ENCODE measurements at places on chromosomes 16 and 17. TPM values are rescaled to one million over a fixed set of nuclear protein-coding genes. Genes with fewer than 3 reads are reported as not detected.

DNA sequence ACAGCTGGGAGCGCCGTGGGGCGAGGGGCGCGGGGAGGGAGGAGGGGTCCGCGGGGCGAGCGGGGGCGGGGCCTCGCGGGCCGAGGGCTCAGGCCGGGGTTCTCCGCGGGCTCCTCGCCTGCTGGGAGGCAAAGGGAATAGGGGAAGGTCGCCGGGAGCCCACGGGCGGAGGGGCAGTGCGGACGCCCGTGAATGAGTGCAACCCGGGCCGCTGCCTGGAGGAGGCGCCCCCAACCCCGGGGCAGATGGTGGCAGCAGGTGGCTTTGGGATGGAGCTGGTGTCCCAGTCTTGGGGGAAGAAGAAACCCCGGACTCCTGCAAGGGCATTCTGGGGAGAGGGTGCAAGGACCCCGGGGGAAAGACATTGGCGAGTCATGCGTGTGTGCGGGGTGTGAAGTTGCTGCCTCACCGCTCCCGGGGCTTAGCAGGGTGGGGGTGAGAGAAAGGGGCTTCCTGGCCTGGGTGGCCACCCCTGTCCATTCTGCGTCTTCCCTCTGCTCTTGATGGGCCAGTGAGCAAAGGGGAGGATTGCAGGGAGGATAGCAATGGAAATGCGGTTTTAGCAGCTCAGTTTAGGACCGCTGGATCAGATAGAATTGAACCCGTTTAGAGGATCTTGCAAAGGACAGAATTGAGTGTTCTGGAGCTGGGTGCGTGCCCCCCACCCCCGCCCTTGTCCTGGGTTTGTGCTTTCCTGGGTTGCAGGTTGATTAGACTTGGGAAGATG is 526 bp downstream of the KIAA0513 start:
- DNase-seq: no peak
- peak overlapping the region; percentile 94 for H3K27ac ChIP-seq
- H3K27me3 ChIP-seq: no peaks in the 10 kb centered on the region
- peaks cover 26% of the 10 kb centered on the region for H3K4me1 ChIP-seq

DNA sequence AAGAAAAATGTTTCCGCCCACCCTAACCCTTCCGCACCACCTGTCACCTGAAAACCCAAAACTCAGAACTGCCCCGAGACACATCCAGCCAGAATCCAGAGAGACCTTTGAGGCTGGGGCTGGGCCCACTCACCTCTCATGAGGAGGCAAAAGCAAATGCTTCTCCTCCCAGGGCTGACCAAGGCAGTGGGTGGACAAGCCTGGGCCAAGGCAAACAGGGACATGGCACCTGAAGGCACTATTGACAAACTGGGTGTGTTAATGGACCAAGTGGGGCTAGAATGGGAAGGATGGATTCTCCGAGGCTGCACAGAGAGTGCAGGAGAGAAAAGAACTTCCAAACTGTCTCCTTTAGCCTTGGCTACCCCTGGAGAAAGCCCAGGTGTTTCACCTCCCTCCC is 54.4 kb downstream of the SOX9 start:
- H3K36me3 ChIP-seq: no peaks in the 10 kb centered on the region
- H3K27me3 ChIP-seq: no peaks in the 10 kb centered on the region
- no peak for DNase-seq
- no peak overlapping the region for H3K27ac ChIP-seq
- peaks cover 5% of the 10 kb centered on the region for H3K4me1 ChIP-seq

- no peaks in the 10 kb centered on the region for H3K36me3 ChIP-seq
- DNase-seq: no peak
- H3K4me1 ChIP-seq: peaks cover 2% of the 10 kb centered on the region
Observed at GRCh38 chr16:28946681-28947080, 4.1 kb upstream of the NFATC2IP start.

DNA sequence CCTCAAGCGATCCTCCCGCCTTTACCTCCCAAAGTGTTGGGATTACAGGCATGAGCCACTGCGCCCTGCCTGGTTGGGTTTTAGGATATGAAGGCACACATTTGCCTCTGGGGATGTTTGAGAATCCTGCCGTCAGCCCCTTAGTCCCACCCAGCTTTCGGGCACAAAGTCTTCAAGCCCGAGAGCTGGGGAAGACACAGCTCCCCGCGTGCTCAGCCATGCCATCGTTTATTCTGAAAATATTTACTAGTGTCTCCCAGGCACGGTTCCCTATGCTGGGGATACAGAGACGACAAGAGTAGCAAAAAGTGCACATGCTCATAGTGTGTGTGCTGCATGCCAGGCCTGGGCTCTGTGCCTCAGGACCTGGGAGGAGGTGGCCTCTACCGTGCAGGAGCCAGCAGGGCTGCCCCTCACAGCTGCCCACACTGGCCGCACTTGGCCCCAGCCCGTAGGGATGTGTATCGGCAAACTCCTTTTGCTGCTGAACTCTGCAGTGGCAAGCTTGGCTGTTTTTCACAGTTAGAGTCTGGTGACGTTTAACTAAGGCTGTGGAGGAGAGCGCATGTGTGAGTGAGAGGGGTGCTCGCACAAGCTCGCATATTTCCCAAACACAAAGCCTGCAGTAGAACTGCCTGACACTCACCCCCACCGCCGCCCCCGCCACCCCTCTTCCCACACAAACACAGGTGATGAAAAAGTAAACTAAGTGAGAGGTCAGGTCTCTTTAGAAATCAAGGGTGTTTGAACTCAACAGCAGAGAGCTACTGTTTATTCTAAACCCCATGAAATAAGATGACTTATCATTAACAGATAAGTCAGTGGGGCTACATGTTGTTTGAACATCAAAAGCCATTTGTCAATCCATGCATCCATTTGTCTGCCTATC is 266.4 kb downstream of the MRTFB start:
- no peaks in the 10 kb centered on the region for H3K27me3 ChIP-seq
- no peaks in the 10 kb centered on the region for H3K36me3 ChIP-seq
- DNase-seq: peak; percentile 25
- H3K27ac ChIP-seq: no peak overlapping the region
- H3K4me1 ChIP-seq: peaks cover 3% of the 10 kb centered on the region
- no peak overlapping the region for H3K4me3 ChIP-seq

GRCh38 chr16:86902656-86903001 is 324.3 kb downstream of the FOXL1 start:
- no peaks in the 10 kb centered on the region for H3K4me1 ChIP-seq
- no peak overlapping the region for H3K4me3 ChIP-seq

DNA sequence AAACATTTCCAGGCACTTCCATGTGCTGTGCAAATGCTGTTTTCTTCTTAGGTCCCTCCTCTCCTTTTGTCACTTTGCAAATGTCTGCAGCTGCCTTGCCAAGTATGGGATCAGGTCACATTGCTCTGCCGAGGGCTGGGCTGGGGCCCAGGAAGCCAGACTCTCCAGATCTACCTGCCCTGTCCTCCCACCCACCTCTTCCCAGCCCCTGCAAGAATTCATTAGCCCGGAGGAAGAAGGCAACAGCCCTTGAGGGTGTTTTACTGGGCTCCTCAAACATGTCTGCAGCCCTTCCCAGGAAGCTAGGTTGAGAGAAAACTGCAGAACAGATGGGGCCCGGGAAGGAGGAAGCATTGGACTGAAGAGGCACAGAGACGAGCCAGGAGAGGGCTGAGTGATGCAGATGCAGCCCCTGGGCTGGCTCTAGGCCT is 47.1 kb downstream of the WSB1 start:
- H3K4me1 ChIP-seq: peaks cover 7% of the 10 kb centered on the region
- no peak for DNase-seq
- H3K36me3 ChIP-seq: no peaks in the 10 kb centered on the region
- no peak overlapping the region for H3K27ac ChIP-seq
- H3K4me3 ChIP-seq: no peak overlapping the region

GRCh38 chr16:2585651-2586081 is 47.8 kb downstream of the PDPK1 start:
- no peak overlapping the region for H3K4me3 ChIP-seq
- DNase-seq: peak; percentile 19
- no peaks in the 10 kb centered on the region for H3K36me3 ChIP-seq
- H3K4me1 ChIP-seq: peaks cover 30% of the 10 kb centered on the region
- no peak overlapping the region for H3K27ac ChIP-seq
- no peaks in the 10 kb centered on the region for H3K27me3 ChIP-seq

DNA sequence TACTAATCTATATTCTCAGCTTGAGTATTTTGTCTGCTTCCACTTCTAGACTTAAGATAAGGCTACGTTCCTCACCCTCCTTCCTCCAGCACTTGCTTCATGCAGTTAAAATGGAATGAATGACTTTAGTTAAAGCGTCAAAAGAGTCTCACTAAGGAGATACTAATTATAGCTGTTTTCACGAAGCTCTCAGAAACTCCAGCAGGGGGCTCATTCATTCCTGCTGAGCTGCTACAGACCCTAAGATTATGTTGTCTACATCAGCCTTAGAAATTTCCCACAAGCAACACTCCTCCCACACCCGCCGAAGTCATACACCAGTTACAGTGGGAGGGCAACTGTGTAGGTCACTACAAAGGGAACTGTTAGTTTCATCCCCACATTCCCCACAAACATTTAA is 57.0 kb upstream of the KIFC3 start:
- no peak for DNase-seq
- no peak overlapping the region for H3K4me3 ChIP-seq
- no peak overlapping the region for H3K27ac ChIP-seq
- no peaks in the 10 kb centered on the region for H3K27me3 ChIP-seq
- H3K4me1 ChIP-seq: peaks cover 3% of the 10 kb centered on the region
- no peaks in the 10 kb centered on the region for H3K36me3 ChIP-seq

- H3K27me3 ChIP-seq: no peaks in the 10 kb centered on the region
- H3K27ac ChIP-seq: no peak overlapping the region
- H3K4me1 ChIP-seq: peaks cover 20% of the 10 kb centered on the region
- peaks cover 2% of the 10 kb centered on the region for H3K36me3 ChIP-seq
Observed at GRCh38 chr17:32357615-32358014, 7.7 kb downstream of the ZNF207 start.

- no peaks in the 10 kb centered on the region for H3K27me3 ChIP-seq
- no peaks in the 10 kb centered on the region for H3K36me3 ChIP-seq
- H3K4me3 ChIP-seq: no peak overlapping the region
- no peak for DNase-seq
Observed at GRCh38 chr16:74867281-74867849, 92.7 kb upstream of the FA2H start.

Gene CACNG3
- not detected for total RNA-seq

Gene ASIC2
- 0.81 TPM for total RNA-seq

DNA sequence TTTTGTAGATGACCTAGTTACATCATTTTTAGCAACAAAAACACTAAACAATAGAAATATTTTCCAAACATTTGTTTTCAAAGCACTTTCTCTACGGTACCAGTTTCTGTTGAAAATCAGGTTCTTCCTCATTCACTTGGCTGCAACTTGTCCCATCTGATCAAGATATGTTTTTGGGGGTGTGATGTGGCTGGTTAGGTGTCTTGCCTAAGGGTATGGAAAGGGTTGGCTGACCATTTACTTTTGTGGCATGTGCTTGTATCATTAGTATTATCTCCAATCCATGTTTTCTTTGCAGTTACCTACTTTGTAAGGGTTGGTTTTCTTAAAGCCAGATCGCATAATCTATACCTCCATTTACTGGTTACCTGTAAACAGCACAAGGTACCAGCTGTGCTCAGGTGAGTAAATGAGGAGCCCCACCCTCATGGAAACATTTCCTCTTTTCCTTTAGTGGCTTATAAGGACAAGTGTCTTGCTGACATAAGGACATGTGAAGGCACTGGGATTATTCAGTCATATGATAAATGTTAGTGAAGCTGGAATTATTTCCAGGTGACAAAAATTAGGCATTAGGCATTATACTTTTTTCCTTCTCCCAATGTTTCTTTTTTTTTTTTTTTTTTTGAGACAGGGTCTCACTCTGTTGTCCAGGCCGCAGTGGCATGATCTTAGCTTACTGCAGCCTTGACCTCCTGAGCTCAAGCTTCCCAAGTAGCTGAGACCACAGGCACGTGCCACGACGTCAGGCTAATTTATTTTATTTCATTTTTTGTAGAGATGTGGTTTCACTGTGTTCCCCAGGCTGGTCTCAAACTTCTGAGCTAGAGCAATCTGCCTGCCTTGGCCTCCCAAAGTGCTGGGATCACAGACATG is 162.0 kb downstream of the CCDC182 start:
- no peak overlapping the region for H3K4me3 ChIP-seq
- DNase-seq: no peak
- peaks cover 9% of the 10 kb centered on the region for H3K4me1 ChIP-seq
- no peaks in the 10 kb centered on the region for H3K36me3 ChIP-seq
- no peaks in the 10 kb centered on the region for H3K27me3 ChIP-seq

DNA sequence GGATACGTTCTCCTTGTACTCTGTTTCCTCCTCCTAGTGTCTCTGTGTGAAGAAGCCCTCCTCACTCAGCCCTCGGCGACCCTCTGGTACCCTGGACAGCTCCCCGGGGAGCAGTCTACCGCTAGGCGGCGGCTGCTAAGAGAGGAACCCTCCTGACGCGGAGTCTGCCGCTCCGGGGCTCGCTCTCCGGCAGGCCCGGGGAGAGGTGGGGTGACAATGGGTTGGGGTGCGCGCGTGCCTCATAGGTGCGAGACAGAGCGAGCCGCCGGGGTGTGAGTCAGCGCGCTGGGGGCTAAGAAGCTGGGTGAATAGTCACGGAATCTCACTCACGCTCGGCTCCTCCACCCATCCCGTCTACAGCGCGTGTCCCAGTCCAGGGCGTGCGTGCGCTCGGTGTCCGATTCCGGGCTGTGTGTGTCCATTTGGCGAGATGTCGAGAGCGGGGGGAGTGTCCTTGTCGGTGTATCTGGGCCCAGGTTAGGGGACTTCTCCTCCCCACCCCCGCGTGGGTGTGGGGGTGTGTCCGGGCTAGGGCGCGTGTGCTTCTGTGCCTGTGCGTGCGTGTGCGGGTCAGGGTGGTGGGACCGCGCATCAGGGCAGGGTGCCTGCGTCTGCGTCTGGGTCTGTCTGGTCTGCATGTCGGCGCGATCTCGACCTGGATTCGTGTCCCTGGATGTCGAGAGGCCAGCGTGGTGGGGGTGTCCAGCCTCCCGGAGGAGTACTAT is 577 bp upstream of the HS3ST2 start:
- no peaks in the 10 kb centered on the region for H3K36me3 ChIP-seq
- peak; percentile 71 for DNase-seq
- no peaks in the 10 kb centered on the region for H3K27me3 ChIP-seq
- H3K4me1 ChIP-seq: peaks cover 7% of the 10 kb centered on the region
- H3K27ac ChIP-seq: no peak overlapping the region
- peak overlapping the region; percentile 55 for H3K4me3 ChIP-seq

Gene RNF43
- total RNA-seq: 15.6 TPM

Gene ACE
- 87.8 TPM for total RNA-seq

Measured in testis (tissue), 5 donors.